ENCODE measurements at places on chromosomes 11 and 22.

- no peak for DNase-seq
These were observed 24.4 kb downstream of the METTL15 start for GRCh38 chr11:28132548-28132947.

DNA sequence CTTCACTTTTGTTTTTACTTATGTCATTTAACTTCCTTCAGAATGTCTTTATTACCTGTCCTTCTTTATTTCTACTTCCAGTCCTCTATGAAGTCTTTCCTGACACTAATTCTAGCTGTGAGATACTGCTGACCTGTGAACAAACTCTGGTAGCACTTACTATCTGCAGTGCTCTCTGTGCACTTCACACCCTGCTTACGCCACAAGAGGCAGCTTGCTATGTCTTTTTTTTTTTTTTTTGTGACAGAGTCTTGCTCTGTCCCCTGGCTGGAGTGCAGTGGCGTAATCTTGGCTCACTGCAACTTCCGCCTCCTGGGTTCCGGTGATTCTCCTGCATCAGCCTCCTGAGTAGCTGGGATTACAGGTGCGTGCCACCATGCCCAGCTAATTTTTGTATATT, 10.7 kb downstream of the STIM1 start:
- no peak for DNase-seq

GRCh38 chr11:101523193-101523592, 60.6 kb downstream of the TRPC6 start:
- DNase-seq: no peak

DNA sequence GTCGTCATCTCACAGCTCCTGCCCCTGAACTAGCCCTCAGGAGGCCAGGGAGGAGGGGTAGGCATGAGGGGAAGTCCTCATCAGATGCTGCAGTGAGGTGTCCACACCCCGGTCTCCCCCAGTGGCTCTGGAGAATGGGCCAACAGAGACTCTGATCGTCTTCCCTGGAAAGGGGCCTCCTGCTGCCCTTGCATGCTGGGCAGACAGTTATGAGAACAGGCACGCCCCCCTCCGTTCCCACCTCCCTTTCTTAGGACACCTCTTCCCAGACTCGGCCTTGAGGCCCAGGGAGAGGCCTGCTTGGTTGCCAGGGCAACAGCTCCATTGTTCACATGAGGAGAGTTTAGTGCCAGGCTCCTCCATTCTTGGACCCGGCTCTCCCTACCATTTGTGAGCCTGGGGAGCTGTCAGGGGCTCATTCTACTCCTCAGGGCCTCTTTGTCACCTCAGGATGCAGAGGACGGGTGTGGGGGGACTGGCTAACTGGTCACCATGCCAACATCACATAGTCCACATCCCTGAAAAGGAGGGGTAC, 157.7 kb downstream of the TTC17 start:
- DNase-seq: no peak

GRCh38 chr11:83819931-83820549, 533.9 kb upstream of the CCDC90B start:
- no peak for DNase-seq

GRCh38 chr11:2667940-2668339, 31.9 kb downstream of the KCNQ1OT1 start:
- DNase-seq: no peak

GRCh38 chr22:32208681-32209080, 3.8 kb upstream of the RFPL2 start:
- no peak for DNase-seq

GRCh38 chr11:67261946-67262681, 4.2 kb upstream of the GRK2 start:
- DNase-seq: no peak

- peak; percentile 36 for DNase-seq
These were observed 94.1 kb downstream of the CACNA1I start for GRCh38 chr22:39664485-39665200.

GRCh38 chr22:25704701-25705100, 37.3 kb upstream of the MYO18B start:
- no peak for DNase-seq

GRCh38 chr11:85831050-85831449, 20.1 kb upstream of the SYTL2 start:
- DNase-seq: no peak
